ENCODE measurements at places on chromosomes 12 and 14.

DNA sequence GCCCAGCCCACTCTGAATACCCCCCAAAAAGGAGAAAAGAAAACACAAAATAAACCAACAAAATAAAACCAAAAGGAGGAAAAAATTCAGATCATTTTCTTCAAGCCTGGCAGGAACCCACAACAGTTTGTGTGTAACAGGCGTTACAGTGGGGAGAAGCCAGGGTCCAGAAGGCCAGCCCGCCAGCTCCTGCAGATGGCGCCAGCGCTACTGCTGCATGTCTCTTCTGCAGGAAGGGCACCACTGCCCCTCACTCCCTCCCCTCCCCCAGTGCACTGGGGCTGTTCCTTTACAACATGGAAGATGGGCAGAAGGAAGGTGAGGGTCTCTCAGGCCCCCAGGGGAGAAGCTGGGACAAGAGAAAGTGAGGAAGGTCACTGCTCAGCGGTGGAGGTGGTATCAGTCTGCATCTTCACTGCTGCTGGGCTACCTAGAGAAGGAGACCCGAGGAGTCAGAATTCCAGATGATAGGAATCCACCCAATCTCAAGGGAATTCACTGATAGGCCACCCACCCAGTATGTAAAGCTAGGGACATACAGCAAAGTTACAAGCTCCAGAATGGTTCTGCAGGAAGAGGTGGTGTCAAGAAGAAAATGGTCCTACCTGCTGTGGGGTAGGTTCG lies 2.3 kb upstream of the NOP2 start:
- DNase-seq = no peak

DNA sequence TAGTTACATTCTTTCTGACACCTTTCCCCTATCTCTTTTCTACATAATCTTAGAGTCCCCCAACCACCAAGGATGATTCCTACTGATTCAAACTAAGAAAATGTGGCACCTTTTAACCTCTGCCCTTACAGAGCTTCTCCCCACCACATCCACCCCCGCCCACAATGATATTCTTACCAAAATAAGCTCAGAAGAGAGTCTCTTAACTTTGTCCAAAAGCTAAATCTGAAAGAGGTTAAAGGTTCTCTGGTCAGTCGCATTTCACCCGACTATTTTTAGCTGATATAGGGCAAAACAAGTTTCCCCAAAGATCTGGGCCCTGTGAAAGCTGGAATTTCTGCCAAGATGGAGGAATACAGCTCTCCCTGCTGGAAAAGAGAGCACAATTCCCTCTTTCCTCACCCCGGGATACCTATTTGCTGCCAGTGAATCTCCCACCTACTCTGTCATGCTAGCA lies 128.6 kb downstream of the ZFP36L1 start:
- no peak for DNase-seq

- no peak for DNase-seq
Measured at GRCh38 chr12:74957634-74958033, 252.0 kb downstream of the KCNC2 start.

- no peak for DNase-seq
Measured at GRCh38 chr14:99937475-99938244, 127.6 kb upstream of the EVL start.

DNA sequence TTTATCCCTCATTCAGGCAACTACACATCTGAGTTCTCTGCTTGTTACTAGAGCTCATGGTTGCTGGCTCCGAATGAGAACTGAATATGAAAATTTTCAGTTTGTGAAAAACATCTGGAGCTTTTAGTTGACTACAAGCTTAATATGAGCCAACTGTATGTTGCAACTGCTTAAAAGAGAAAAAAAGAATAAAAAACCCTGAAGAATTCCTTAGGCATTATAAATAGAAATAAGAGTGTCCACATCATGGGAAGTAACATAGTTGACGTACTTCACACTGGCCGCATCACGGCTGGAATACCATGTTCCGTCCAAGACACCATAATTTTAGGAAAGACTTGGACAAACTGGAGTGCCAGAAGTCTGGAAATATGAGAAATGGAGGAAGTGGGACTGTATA lies 57.9 kb downstream of the PDE3A start:
- DNase-seq = no peak

- no peak for DNase-seq
Measured at GRCh38 chr12:38159591-38160317, 156.8 kb upstream of the ALG10B start.

DNA sequence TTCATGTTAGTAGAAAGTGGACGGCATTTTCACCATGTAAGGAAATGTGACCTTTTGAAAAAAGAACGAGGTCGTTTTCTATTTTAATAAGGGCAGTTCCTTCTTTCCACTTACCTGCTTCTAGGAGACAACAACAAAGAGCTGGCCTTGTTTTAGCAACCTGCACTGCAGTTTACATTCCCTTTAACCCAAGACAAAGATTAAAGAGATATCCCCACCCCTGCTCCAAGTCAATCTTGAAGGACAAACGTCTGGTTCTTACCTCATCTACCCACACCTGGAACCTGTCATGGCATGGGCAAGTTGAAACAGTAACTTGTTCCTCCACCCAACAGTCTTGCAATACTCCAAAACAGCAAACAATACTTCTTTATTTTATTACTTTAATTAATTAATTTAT lies 32.7 kb downstream of the ZCCHC8 start:
- no peak for DNase-seq

DNA sequence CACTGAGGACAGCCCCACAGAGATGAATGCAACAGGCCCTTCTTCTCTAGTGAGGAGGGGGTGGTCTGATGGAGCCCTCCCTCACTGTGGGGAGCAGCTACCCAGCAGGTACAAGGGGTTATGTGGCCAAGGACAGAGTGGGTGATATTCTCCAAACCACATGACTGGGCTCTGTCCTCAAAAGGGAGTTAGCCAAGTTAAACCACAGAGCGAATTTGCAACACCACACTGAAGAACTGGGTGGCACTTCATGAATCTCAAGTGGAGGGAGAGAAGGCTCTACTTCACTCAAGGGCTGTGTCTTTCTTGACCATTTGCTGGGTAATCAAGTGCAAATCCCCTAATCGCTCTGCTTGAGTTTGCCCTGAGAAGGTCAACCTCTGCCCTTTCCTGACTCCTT lies 12.5 kb downstream of the GPR68 start:
- no peak for DNase-seq

- DNase-seq = no peak
Measured at GRCh38 chr14:74948228-74949175, 6.9 kb downstream of the PGF start.

DNA sequence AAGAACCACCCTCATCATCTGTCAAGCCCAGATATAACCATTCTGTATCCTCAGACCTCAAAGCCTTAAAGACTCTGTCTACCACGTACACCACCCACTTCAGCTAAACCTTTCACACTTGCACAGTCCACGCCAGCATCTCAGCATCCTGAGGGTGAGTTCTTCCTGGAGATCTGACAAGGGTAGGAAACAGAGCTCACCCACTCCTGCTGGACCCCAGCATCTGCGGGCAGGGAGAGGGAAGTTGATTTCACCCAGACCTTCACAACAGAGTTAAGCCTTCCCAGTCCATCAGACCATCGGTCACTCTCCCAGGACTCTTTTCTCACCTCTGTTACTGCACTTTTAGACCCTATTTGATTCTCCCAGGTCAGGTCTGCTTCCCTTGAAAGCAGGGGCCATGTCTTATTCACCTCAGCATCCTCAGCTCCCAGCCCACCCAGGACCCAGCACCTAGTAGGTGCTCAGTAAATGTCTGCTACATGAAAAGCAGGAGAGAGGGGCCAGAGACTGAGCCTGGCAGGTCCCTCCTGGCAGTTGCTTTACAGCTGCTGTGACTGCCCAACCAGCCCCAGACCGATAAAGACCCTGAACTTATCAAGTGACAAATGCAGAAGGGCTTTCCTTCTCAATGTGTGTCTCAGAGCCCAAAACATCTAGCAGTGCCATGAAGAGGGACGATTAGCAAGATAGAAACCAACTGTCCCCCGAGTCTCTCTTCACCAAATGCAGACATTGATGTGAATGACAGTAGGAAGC lies 34.1 kb downstream of the ANO2 start:
- DNase-seq = no peak

DNA sequence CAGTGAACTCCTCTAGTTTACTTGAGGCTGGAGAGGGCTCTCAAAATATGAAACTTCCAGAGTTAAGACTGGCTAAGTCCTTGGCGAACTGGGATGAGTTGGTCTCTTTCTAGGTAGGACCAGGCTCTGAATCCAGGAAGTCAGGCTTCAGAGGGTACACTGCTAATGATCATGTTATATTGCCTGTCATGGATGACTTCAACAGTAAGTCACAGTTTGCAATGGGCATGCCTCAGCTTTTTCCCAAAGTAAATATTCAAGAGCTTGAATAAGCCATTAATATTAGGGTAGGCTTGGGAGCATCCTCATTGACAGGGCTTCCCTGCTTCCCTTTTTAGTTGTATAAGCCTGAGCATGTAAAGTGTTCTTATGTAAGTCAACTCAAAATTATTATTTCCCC lies 61.7 kb upstream of the PTHLH start:
- no peak for DNase-seq

- DNase-seq = no peak
Measured at GRCh38 chr14:75163677-75164076, 12.7 kb downstream of the TMED10 start.

GRCh38 chr14:64114166-64114565 lies 180.0 kb downstream of the ESR2 start:
- DNase-seq = no peak

DNA sequence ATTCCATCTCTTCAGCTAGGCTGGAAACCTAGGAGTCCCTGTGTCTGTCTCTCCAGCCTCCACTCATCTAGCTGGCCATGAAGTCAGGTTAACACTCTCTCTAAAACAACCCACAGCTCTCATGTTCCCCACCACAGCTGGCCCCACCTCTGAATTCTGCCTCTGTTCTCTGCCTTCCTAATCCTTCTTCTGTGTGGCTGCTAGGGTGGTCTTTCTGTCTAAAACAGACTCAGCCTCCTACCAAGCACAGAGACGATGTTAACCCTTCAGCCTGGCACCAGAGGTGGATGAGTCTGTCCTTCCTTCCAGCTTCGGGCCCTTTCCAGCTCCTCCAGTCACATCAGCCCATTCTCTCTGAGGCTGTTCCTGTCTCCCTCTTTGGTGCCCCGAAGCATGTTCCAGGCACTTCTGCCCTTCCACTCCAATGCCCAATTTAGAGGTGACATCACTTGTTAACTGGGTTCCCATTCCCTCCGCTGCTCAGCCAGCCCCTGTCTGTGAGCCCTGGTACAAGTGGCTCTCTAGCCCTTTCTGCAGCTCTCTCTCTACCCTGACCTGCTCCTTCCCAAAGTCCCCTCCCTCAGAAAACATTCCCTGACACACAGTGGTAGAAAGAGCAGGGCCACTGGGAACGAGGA lies 9.1 kb downstream of the FIGNL2 start:
- no peak for DNase-seq

DNA sequence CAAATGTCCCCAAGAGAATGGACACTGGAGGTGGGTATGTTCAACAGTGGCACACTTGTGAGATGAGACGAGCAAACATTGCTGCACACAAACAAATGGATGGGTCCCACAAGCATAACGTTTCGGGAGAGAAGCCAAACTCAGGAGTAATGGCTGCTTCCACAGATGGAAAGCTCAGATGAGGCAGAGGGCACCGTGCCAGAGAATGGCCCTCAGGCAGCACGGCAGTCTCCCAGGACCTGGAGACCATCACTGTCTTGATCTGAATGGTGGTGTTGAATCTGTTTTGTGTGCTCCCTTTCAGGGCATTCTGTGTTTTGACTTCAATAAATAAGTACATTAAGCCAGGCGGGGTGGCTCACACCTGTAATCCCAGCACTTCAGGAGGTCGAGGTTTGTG lies 8.5 kb upstream of the CDCA4 start:
- DNase-seq = no peak

- DNase-seq = no peak
Measured at GRCh38 chr12:59396919-59397318, 198.9 kb upstream of the SLC16A7 start.

DNA sequence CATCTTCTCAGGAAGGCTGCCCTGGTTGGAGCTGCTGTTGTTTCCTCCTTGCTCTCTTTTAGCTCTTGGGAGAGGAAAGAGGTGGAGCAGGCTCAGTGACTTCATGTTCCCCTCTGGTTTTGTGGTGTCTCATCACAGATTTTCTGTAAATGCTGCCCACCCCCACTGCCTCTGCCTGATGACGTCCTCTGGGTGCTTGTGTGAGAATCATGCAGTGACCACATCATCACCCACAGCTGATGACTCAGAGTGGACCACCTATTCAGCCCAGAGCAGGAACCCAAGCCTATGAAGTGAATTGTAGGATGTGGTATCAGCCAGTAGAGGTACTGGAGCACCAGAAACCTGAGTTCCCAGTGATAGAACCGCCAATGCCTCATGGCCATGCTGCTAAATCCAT lies at the start of gene GZMB:
GZMB (minus strand) TSS at position 33 of the 400 bp plus-strand sequence; CDS start at position 3, 30 bp downstream.
- no peak for DNase-seq

GRCh38 chr12:77130193-77130592 lies 64.8 kb upstream of the E2F7 start:
- no peak for DNase-seq

DNA sequence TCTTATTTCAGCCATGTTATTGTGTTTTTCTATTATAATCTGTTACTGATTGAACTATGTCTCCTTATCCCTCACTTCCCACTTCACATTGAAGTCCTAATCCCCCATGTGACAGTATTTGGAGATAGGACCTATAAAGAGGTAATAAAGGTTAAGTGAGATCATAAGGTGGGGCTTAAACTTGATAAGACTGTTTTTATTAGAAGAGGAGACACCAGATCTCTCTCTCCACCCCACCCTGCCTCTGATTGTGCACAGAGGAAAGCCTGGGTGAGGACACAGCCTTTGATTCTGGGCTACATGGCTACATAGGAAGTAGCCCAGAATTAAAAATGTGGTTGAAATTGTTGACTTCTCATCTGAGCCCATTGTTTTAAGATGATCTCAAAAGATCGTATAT lies 414.7 kb downstream of the SLC16A7 start:
- DNase-seq = no peak

DNA sequence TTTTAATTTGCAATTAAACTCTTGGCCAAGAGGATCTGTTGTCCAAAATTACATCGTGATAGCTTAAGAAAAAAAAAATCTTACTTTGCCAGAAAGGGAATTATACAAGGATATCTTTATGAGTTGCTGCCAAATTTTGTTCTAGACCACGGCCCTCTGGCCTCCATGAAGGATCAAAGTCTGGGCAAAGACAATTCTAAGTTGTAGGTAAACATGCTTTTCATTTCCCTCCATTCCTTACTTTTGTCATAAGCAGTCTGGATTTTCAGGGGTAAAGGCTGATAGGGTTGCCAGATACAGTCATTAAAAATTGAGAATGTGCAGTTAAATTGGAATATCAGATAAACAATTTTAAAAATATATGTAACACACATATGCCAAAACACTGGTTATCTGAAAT lies 135.1 kb downstream of the MON2 start:
- no peak for DNase-seq

GRCh38 chr12:91191513-91192111 lies 9.0 kb upstream of the DCN start:
- no peak for DNase-seq

DNA sequence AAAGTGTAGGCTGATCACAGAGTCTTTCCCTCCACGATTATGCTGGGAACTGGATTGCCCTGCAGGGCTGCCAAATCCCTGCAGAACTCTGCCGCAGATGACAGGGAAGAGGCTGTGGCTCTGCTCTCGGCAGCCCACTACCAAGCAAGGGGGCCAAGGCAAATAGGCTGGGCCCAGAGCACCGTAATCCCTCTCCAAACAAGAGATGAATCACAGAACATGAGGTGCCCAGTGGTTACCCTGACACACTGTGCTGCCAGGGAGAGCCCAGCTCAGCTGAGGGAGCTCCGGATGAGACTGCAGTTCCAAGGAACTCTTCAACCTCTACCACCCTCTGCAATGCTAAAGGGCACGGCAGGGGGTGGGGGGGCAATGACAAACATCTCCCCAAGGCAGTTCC lies 33.9 kb downstream of the STON2 start:
- no peak for DNase-seq

GRCh38 chr12:71492604-71493003 lies 53.0 kb downstream of the LGR5 start:
- DNase-seq = no peak
